Adipocyte (in vitro differentiated cells): ENCODE measurements at places on chromosomes 6 and 20.

DNA sequence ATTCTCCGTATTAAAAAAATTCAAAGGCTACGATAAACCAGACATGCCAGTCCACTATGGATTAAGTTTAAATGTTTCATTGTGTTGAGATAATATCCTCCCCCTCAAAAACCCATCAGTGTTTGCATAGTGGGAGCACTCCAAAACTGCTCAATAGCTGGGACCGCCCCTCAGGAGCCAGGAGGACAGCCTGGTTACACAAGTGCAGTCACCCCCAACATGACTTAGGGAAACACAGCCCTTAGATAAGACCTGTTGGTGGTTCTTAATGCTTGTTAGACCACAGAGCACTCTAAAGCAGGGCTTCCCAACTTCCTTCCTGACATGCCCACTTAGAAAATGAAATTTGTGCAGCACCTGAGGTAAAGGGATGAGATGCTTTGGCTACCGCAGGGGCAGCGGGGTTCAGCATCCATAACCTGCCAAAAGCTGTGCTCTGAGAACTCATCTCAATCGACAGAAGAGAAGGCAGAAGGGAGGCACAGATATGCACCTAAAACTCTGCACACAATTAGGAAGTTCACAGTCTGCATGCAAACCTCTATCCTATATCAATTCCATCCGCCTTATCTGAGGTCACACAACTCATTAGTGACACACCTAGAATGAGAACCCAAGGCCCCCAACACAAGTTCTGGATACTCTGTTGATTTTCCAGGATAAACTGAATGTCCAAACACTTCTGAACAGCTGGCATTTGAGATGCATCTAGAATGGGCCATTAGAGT, 74.3 kb downstream of the RALGAPA2 start:
- no peak for DNase-seq

GRCh38 chr6:36216559-36216958, 20.0 kb downstream of the BRPF3 start:
- DNase-seq: peak; percentile 31

GRCh38 chr6:128078276-128078675, 177.4 kb upstream of the THEMIS start:
- DNase-seq: no peak

DNA sequence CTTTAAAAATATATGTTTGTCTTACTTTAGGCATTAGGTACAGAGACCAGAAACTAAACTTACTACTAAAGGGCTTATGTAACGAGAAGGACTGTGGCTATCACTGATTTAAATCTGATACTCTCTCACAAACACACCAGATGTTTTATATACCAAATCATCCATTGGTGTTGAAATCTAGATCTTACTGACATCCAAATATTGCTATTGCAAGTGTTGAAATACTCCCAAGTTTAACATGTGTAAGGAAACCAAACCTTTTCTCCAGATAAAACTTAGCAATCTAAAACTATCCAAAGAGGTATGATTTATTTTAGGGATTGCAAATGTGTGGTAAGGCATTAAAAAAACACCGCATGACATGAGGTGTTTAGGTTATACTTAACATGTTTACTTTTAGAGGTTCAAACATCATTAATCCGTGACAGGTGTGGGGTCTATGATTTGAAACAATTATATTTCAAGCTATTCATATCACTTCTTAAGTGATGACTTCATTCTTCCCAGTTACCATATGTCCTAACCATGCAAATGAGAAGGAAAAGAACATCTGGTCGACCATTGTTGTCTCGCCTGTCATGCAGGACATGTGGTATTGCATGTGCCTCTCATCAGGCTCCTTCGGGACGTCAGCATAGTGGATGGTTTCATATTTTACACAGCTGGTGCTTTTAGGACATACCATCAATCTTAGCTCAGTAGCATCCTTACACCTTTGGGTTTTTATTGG, 168.3 kb upstream of the SPACA1 start:
- peak; percentile 30 for DNase-seq

DNA sequence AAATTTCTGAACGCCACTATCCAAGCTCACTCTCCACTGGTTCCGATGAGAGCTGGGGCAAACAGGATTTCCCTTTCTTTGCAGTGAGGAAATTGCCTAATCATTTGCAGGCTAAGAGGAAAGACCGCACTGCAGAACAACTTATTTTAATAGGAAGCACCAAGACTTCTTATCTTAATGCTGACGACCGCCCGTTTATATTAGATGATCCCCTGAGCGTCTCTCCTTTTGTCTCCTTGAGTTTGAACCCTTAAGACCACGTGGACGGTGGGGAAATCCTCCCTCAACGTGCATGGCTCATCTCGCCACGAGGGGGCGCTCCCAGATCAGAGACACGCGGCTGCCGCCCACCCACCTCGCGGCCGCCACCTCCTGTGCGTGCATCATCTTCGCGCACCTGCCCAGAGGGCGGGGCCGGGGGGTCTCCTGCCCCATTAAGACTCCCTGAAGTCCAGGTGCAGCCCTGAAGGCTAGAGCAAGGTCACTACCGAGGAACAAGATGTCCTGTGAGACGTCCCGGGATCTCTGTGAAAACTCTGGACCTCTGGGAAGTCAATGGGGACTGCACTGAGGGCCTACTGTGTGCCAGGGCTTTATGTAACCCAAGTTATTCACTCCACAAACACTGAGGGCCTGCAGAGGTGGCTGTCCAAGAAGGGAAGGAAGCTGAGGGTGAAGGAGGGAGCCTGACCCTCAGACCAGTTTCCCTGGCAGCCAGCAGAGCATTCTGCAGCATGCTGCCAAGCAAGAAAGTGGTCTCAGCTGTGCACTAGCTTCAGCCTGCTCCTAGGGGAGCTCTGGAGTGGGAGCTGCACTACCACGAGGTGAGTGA, 28.1 kb downstream of the PDYN start:
- DNase-seq: peak; percentile 85

- no peak for DNase-seq
Observed at GRCh38 chr6:25315194-25316177, 36.3 kb downstream of the CARMIL1 start.

DNA sequence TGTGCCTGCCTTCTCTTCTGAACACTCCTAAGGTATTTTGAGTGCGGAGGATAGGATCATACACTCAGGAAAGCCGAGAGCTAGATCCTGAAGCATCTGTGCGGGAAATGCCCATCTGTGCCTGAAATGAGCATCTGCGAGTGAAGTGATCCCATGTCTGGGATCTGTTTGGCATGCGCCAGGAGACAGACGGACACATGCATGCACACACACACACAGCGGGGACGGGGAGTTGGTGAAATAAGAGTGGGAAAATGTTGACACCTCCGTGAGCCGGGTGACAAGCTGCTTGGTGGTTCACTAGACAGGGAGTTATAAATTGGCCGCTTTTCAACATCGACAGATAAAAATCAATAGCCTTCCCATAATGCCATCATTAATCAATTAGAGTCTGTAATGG, 13.8 kb downstream of the SYNJ2 start:
- no peak for DNase-seq

DNA sequence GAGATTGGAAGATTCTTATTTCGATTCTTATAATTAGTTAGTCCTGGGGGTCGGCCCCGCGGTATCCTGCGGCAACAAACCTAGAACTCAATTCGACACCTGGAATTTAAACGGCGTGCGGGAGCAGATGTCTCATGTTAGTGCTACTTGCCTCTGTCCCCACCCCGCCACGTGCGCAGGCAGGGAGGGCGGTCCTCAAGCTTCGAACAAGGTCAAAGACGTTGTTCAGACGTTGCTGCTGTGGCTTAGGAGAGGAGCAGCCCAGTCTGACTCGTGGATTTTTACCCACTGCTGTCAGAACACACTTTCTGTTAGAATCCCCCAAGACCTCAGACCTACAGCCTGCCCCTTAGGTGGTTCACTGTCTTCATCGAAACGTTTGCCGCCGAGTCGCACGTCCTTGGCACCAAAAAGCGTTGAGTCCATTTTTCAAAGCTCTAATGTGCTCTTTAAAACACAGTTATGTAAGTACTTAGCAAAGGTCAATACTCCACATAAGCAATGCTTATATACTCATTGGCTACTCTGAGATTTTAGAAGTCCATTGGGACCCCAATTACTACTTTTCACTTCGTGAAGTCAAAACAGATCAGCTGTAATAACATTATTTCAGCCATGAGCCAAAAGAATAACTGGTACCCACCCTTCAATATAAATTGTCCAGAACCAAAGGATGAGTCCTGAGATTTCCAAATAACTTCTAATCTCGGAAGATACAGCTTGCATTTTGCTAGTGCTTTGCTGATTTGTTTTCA, 2.7 kb upstream of the C6orf62 start:
- DNase-seq: no peak

DNA sequence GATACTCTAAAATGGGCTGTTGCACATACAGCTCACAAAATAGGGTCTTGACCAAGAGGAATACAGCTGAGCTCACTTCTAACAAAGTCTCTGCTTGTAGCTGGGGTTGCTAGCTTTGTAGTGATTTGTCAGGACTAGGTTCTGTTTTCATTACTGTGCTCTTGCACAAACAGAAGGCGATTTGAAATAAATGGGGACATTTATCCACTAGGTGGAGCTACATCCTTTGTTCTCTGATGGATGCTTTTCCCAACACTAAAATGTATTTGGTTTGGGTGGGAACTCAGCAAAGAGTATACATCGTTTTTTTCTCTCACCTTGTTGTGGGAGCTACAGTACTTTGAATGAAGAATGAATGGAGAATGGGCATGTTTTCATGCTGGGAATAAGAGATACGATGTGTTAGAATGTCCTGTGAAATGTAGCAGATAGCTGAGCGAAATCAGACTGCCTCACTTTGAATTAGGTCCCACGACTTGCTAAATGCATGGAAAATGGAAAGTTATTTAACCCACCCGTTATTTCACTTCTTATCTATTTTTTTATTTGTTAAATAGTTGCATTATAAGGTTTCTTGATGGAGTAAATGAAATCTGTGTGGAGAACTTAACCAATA, 494.7 kb upstream of the MAP3K7 start:
- DNase-seq: peak; percentile 72

DNA sequence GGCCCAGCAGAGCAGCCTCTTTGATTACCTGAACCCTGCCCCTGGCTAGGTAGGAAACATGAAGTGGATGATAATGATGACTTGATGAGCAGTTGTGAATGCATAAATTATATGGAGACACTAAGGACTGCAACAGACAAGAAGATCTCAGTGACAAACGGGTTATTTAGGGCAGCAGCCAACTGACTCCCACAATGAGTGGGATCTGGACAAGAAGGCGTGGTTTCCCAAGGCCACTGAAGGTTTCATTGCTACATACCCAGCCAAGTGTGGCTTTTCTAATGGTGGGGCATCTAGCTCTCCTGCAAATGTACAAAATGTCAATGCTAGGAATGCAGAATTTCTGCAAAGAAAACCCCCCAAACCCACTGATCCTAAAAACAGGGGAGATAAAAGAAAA, 29.4 kb downstream of the RING1 start:
- DNase-seq: no peak

- DNase-seq: peak; percentile 62
Observed at GRCh38 chr20:36483919-36484808, 57.2 kb upstream of the MYL9 start.

GRCh38 chr20:57814529-57814928, 104.7 kb upstream of the PMEPA1 start:
- no peak for DNase-seq

DNA sequence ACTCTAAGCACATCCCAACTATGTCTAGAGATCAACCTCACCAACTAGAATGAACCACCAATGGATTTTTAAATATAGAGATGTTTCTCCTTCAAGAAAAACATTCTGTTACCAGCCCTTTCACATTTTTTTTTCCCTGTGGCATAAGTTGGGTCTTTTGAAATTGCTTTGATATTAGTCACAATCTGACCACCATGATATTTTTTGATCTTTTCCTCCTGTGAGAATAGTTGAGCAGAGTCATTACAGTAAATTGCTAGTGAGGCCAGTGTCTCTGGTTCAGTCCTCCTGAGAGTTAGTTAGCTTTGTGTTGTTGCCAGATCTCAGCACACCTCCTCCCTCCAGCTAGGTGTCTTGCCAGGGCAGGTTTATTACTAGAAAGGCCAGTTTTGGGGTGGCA, 79.7 kb upstream of the MYLIP start:
- peak; percentile 7 for DNase-seq

DNA sequence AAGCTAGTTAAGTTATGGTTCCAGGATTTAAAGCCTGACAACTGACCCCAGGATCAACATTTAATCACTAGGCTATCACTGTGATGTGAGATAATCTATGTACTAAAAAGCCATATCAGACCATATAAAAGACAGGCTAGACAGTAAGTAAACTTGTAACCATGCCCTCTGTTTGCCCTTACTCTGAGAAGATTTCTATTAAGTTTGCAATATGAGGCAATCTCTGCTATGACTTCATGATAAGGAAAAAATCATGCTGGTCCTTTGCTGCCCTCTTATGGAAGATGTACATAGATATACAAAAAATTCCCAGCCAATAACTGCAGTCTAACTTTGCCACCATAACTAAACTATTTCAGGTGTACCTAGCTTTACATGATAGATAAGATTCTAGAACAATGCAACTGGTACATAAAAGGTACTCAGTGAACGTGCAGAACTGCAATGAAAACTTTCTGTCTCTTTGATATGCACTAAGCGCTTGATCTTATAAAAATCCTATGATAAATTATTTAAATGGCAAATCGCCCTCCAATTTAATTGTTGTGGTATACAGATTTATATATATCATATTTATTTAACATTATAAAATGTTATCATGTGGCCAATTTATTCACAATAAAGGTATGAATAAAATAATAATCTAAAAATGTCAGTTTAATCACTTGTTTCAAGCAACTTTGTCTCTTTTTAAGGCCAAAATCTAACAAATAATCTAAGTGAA, 70.5 kb downstream of the FAM217A start:
- peak; percentile 98 for DNase-seq

DNA sequence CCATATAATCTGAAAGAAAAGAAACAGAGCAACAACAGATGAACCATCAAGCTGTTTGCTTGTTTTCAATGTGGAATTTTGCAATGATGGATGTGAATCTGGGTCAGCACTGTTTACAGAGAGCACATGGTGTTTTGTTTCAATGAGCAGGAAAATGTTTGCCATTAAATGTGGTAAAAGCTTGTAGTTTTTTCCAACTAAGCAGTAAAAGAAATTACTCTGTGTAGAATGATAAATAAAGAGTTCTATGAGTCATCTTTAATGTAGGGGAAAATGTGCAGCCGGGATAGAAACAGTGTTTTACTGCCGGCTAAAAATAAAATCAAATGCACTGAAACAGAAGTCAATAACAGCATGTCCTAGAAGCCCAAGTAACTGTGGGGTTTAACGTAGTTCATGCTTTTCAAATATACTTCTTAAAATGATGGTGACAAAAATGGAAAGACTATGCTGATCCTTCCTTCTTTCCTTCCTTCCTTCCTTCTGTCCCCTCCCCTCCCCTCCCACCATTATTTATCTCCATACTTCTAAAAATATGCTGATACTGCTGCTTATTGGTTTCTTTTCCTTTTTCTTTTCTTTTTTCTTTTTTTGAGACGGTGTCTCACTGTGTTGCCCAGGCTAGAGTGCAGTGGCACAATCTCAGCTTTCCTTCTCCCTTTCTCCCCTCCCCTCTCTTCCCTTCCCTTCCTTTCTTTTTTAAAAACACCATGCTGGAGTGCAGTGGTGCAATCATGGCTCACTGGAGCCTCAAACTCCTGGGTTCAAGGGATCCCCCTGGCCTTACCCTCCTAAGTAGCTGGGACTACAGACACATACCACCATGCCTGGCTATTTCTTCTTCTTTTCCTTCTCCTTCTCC, 6.3 kb upstream of the NAA20 start:
- DNase-seq: peak; percentile 84
